ENCODE measurements at places on chromosomes 6 and 20. TPM values are rescaled to one million over a fixed set of nuclear protein-coding genes. Genes with fewer than 3 reads are reported as not detected.

DNA sequence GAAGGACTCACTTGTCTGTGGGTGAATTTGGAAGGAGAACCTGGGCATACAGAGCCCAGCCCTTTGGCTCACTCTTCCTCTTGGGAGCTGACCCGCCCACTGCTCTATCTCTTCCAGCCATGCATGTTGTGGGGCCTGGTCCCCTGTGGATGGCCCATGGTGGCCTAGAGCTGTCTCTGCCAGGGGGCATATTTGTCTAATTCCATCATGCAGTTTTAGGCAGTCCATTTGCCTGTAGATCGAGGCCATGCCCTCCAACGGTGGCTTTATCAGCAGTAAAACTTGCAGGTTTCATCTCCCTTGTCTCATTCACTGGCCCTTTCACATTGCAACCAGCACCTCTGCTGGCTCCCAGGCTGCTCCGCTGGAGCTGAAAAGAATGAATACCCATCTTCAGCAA, 12.9 kb upstream of the EZR start:
- DNase-seq: no peak

- DNase-seq: no peak
Observed at GRCh38 chr20:11564491-11564890, 353.2 kb upstream of the BTBD3 start.

- no peak for DNase-seq
Observed at GRCh38 chr20:3980260-3981131, 34.9 kb downstream of the RNF24 start.

- no peak for DNase-seq
Observed at GRCh38 chr20:62980380-62980960, 26.3 kb downstream of the BHLHE23 start.

- peak; percentile 60 for DNase-seq
Observed at GRCh38 chr6:147390909-147391536, 117.5 kb upstream of the SAMD5 start.

DNA sequence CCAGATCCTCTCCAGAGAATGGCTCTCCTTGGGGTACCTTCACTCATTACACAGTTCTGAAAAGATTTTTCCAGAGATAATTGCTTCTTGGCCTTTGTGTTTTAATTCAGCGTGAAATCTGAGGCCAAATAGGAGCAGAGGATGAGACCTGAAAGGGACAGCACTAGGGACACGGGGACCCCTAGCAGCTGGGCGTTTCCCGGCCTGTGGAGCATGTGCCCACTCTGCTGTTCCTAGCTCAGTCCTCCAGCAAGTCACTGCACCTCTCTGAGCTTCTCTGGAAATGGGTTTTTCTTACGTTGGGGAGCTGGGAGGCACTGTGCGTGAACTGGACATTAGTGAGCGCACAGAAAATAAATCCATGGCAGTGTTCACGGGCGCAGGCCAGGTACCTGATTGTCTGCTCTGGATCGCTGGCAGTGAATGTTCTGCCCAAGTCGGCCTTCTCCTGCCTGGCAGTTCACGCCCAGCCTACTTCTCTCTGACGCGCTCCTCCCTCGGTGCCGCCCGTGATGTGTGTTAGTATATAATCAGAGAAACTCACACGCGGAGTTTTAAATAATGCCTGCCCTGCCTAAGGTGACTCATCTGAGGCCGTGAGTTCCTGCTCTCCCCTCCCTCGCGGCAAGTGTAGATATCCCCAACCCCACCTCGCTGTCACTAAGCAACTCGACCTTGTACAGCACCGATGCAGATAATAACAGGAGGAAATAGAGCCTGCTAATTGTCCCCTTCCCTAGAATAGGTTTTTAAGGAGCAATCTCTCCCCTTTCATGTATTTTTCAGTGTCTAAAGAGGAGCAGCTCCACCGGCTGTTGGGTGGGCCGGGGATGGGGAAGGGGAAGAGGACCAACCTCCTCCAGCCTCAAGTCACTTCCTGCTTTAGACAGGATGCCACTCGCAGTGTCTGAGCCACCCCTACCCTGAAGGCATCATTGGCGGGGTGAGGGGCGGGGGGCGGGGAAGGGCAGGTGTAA, 2.7 kb upstream of the TUBB2A start:
- DNase-seq: no peak

GRCh38 chr6:148888856-148889255, 142.0 kb downstream of the UST start:
- peak; percentile 87 for DNase-seq

The MYH7B gene
- 132 TPM for polyA plus RNA-seq

DNA sequence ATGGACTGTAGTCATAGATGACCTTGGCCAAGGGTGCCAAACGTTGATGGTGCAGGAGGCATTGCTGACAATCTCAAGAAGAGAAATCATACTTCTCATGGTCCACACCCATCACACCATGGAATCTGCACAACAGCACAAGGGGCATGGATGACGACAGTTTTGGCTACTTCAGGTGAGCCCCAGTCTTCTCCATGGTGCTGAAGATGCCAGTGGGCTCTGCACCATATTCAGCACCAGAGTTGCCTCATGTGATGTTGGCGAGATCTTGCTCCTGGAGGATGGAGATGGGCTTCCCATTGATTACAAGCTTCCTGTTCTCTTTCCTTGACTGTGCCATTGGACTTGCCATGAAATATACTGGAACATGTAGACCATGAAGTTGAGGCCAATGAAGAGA, 188.9 kb downstream of the NRN1 start:
- DNase-seq: no peak

The SLC26A8 gene
- polyA plus RNA-seq: 0.14 TPM

Measured in muscle of back (tissue), 13 donors.